ENCODE measurements at places on chromosomes 2 and 18.

- no peak for DNase-seq
These were observed 24.0 kb downstream of the PRKAG3 start for GRCh38 chr2:218807626-218808025.

DNA sequence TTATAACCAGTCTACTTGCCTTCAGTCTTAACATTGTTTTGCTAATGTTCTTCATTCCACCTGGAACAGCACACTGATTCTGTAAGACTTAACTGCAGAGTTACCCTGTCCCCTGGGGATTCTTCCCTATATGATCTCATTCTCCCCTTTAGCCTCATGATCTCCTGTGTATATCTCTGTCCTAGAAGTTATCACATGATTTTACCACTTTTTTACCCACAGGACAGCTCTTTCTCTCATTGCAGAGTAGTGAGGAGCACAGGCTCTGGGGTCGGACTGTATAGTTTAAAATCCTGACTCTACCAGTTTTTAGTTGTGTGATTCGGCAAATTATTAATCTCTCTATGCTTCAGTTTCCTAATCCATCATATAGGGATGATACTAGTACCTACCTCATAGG is 14.2 kb upstream of the EXOC6B start:
- no peak for DNase-seq

DNA sequence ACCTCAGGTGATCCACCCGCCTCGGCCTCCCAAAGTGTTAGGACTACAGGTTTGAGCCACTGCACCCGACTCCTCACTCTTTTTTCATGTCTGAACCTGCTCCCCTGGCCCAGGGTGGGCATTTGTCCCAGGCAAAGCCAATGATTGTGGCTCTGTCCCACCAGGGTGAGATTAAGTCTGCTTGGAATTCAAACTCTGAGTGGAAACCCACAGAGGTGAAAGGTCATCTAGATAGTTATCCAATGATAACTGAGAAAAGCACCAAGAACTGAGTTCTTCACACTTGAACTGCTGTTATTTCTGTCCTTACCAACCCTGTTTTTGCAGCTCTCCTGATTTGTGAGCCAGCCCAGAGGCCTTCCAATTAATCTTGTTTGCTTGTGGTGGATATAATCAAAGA is 62.4 kb upstream of the ACVR1 start:
- no peak for DNase-seq

DNA sequence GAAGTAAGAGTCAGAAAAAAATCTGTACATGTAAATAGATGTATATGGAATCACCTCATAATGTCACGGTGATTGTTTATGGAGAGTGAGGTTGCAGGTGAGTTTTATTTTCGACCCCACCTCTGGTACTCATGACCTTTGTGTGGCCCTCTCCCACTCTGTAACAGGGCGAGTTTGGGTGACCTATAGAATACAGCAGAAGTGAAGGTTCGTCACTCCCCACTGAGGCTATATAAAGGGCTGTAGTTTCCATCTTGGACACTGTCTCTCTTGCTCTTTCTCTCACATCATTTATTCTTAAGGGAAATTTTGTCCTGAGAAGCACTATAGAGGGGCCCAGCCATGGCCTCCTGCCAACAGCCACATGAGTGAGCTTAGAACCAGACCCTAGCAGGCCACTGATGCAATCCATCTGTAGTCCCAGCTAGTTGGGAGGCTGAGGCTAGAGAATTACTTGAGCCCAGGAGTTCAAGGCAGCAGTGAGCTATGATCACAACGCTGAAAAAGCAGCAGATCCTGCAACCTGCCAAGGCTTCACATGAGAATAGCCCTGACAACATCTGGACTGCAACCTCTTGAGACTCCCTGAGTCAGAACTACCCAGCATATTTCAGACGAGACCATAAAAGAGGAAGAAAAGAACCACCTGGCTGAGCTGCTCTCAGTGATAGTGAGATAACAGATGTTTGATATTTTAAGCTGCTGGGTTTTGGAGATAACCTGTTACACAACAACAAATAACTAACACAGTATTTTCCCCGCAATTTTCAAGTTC is 74.3 kb upstream of the SLC1A4 start:
- DNase-seq, result no peak

DNA sequence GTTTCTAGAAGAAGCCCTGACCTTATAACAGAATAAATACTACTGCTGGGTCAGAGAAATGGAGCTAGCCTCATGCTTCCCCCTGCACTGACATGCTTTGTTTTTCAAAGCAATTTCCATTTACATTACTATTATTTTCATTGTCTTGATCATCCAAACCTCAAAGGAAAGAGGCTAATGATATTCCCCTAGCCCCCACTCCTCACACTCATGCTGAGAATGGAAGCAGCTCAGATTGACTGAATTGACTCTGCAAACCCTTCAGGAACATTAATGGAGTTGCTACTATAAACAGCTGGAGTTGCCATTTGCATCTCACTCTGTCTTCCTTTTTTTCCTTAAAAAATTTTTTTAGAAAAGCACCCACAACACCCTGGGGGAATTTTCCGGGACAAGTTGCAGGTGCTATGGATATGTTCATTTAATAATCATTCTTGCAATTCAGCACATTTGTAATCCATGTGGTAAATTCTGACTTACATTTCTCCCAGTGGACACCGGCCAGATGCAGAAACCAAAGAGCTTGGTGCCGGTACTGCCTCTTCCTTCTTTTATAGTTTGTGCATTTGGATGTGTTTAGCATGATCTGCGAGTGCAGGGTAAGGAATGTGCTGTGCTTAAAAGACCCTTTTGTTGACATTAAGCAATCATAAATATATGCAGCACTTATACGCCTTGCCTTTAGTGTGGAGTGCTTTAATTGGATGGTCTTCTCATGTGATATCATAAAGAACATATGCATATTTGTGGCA is 103.3 kb upstream of the OSR1 start:
- no peak for DNase-seq

Measured in stimulated activated CD4-positive, alpha-beta T cell treated with anti-CD3 and anti-CD28 coated beads, Interleukin-1b, Interleukin-23, amount 100 ng/mL, for 24 hours (primary cell).